ENCODE measurements at places on chromosomes 6 and 20.

DNA sequence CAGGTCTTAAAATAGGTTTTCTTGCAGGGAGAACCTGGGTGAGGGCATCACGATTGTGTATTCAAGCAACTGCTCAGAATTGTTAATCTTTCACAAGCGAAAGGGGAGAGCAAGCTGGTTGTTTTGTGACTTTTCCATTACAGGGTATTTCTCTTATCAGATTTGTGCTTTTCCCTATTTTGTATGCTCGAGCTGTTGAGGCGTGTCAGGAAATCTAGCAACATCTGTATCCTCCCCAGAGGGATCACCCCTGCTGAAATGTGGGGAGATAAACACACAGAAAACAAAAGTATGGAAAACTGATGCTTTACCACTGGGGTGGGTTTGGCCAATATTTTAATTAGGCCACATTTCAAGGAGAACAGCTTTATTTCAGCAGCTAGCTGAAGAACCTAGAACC is 187.0 kb downstream of the DTNBP1 start:
- DNase-seq, result no peak

DNA sequence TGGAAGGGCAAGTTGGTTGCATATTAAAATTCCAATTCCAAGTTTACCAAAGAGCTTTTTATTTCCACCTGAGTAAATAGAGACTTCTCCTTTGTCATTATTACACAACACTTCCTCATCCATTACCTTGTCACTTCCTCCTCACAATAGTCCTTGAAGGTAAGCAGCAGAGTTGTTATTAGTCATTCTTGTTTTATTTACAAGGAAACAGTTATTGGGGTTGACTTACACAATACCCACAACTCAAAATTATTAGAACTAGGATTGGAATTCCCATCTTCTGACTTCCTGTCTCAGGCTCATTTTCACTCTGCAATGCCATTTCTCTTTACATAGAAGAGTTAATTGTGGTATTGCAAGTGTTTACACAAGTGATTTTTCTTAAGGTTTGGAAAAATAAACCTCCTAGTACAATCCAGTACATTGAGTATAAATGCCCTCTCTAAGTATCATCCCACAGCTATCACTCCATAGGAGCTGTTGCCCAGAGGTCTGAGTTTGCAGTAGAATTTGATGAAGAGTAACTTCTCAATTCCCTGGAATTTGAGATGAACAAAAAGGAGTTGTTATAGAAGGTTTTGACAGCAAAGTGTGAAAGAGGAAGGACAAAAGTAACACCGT is 28.9 kb upstream of the MTRF1L start:
- DNase-seq, result no peak

DNA sequence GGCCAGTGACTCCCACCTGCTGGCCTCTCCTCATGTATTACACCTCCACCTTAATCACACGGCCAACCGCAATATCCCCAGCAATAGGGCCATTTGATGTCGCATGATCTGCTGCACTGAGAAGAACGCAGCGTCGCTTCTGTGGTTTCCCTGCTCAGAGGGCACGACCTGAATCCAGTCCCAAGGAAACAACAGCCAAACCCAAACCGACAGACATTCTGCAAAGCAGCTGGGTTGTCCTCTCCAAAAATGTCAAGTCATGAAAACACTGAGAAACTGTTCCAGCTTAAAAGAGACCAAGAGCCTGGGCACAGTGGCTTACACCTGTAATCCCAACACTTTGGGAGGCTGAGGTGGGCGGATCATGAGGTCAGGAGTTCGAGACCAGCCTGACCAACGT is 7.5 kb upstream of the BPI start:
- DNase-seq, result no peak

DNA sequence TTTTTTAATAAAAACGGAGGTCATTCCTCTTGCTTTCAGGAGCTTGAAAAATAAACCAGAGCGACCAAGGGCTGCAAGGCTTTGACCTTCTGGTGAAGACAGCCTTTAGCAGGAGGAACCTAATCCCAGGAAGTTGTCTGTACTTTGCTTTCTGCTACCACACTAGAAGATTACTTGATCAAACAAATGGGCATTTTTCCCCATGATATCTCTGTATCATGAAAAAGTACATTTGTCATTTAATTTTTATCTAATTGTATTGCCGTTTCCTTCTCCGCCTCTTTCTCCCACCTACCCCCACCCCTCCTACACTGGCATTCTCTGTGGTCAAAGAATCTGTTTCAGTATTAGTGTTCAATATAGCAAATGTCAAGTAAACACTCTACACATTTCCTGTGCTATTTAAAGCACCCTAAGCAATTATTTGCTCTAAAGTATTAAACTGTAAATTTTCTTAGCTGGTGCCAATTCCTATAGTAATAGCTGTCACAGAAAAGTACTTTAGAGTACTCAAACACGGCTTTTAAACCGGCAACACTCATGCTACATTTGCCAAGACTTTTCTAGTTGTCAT is 29.7 kb downstream of the ATXN1 start:
- DNase-seq, result no peak

DNA sequence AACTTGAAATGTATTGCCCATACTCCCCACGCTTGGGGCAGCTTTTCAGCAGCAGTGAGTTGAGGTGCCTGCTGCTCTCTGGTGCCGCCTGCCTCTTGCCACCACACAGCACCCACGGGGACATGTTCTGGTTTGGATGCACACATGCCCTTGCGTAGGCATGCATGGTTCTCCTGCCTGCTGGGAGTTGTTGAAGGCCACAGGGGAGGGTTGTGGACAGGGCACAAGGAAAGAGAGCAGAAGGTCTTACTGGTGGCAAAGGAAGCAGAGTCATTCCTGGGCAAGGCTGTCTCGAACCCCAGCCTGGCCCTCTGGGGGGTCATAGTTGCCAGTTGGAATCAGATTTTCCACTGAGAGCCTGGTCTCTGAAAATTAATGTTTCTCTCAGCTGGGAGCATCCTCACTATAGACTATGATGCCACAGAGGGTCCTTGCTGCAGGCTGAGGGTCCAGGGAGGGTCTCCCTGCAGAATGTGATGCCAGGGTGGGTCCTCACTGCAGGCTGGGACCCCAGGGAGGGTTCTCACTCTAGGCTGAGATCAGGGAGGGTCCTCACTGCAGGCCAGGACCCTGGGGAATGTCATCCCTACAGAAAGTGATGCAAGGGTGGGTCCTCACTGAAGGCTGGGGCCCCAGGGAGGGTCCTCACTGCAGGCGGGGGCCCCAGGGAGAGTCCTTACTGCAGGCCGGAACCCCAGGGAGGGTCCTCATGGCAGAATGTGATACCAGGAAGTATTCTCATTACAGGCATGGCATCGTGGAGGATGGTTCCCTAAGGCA is 59.2 kb downstream of the TOX2 start:
- no peak for DNase-seq

DNA sequence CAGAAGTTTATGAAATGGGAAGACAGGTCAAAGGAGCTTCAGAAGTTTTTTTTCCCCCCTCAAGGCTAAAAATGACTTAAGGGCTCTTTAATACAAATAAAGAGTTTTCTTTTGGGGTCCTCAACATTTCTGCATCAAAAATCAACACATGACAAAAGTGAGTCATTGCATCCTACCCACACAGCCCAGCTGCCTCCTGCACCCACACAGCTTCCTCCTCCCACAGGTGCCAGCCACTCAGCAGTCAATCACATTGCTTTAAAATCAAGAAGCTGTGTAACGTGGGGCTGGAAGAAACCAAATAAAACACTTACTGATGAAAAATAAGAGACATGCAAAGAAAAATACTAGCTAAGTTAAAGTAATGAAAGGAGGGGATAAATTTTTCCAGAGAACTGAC is 68.5 kb downstream of the MAP3K5 start:
- DNase-seq, result peak; percentile 13

- DNase-seq, result no peak
These were observed 62.3 kb upstream of the ENPP5 start for GRCh38 chr6:46233129-46233528.

DNA sequence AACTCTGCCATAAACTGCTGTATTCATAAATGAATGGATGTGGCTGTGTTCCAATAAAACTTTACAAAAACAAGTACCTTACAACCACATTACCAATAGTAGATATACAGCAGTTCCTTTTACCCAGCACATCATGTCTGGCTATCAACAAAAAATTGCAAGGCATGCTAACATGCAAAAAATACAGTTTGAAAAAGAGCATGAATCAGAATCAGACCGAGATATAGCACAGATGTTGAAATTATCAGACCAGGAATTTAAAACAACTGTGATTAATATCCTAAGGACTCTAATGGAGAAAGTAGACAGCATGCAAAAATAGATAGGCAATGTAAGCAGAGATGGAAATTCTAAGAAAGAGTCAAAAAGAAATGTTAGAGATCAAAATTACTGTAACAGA is 8.4 kb upstream of the NUS1 start:
- DNase-seq, result no peak

GRCh38 chr20:63337786-63338420 is 23.2 kb downstream of the CHRNA4 start:
- DNase-seq, result no peak

- peak; percentile 40 for DNase-seq
These were observed 100.8 kb downstream of the GRM4 start for GRCh38 chr6:34044945-34045595.

- DNase-seq, result no peak
These were observed 701.5 kb upstream of the ID4 start for GRCh38 chr6:19135706-19136105.

DNA sequence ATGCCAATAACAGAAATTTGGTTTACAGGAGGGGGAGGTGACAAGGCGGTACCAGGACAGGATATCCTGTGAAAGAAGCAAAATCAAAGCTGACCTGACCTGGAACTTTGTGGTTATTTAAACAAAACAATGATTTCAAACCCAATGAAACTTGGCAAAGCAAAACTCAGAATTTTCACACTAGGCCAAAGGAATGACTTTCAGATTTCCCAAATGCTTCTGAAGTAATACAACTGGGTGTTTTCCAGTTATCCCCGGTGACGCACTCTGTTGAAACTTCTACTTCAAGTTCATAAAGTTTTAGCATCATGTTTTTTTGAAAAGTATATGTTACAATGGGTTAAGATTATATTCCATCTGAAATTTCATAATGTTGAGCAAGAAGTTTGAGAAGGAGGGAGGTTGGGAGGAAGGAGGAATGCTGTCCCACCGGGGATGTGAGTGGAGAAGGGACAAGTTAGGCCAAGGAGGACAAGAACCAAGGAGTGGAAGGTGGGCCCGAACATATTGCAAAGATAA is 78.1 kb upstream of the TRAF3IP2 start:
- DNase-seq, result no peak

DNA sequence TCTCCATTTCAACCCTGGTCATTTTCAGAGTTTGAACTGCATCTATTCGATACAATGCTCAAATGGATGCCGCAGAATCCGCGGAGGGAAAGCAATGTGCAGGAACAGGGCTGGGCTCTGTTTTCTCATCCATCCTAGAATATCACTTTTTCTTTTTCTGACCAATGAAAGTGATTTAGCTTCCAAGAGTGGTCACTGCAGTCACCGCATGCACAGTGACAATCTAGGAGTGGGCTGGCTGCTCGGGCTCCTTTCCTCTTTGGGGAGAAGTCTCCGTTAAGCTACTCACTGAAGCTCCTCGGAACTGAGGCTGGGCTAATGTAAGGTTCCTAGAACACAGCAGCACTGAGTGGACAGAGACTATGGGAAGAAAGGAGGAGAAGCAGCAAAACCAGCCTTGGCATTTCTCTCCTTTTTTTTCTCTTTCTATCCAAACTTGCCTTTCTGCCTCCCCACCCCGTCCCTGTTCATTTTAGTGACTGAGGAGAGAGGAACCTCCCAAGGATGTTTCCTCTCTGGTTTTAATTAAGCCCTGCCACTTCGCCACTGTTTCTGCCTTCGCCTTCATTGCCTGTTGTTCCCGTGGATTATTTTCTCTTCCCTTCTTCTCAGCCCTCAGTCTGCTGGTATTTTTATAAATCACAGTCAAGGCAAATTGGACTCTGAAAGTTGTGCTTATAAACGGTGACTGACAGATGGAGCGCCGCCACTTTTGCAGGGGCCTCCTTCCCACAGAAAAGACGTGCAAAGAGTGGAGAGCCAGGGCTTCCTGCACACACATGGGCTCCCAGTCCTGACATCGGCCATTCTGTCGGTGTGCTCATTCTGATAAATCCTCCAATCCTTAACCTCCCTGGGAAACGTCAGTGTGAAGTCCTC is 41.1 kb downstream of the RAMACL start:
- no peak for DNase-seq

- no peak for DNase-seq
These were observed 927 bp downstream of the IL20RA start for GRCh38 chr6:137043710-137044365.

DNA sequence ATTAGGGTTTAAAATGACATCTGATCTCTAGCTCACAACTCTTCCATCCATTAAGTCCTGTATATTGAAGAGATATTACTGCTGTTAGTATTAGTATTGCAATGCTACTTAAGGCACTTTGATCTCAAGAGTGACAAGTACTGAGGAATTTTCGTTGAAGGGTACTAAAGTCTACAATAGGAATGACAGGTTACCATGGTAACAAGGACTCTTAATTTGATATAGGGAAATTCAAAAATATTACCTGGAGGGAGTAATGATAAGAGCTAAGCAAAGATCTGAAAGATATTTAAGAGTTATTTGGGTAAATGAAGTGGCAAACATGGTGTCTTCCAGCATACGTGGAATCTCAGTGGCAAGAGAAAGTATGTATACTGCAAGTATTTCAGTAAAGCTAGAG is 518.0 kb upstream of the SLC35B3 start:
- DNase-seq, result no peak

- no peak for DNase-seq
These were observed 26.1 kb downstream of the NHLRC1 start for GRCh38 chr6:18096423-18096822.

- DNase-seq, result no peak
These were observed 38.0 kb downstream of the EZR start for GRCh38 chr6:158780988-158781691.

GRCh38 chr20:4674672-4675071 is 47.0 kb upstream of the PRND start:
- no peak for DNase-seq

GRCh38 chr20:49344975-49345374 is 67.1 kb upstream of the ZNFX1 start:
- DNase-seq, result no peak

DNA sequence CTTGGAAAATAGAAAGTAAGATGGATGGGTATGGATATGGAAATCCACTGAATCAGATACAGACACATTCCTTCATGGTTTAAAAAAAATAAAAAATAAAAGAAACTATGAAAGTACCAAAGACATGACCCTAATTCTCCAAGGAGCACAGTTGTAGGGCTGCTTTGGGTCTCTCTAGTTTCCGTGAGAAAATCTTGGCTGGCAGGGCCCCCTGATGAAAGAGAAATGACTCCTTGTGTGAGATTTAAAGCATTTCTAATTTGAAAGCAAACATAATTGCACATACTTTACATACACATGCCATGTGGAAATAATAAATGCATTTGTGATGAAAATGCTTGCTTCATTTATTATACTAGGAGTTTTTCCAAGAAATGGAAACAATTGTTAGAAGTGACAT is 593.9 kb upstream of the BTBD3 start:
- no peak for DNase-seq

DNA sequence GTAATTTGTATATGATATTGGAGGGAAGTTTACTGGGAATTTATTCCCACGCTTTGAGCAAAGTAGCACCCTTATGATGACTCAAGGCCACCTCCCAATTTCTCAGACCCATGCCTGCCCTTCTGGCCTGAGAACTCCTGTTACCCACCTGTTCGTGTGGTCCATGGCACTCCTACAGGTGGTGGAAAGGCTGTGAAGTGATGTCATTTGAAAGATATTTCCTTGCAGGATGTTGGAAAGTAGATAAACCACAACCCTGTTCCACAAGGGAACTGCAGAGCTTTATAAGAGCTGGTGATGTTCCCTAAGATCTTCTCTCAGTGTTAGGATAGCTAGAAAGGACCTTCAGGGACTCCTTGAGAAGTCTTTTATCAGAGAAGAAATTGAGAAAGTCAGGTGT is 70.5 kb downstream of the ADGRG6 start:
- DNase-seq, result no peak
